ENCODE measurements at places on chromosomes 16 and 17.

DNA sequence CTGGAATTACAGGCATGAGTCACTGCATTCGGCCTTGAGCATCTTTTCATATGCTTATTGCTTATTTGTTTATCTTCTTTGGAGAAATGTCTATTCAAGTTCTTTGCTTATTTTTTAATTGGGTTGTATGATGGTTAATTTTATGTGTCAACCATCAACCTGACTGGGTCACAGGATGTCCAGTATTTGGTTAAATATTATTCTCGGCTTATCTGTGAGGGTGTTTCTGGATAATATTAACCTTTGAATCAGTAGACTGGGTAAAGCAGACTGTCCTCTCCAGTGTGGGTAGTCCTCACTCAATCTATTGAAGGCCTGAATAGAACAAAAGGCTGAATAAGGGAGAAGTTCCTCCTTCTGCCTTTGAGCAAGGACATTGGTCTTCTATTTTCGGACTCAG, 142.0 kb downstream of the SSH2 start:
- DNase-seq, result no peak

GRCh38 chr16:23931199-23931598, 95.4 kb downstream of the PRKCB start:
- no peak for DNase-seq

DNA sequence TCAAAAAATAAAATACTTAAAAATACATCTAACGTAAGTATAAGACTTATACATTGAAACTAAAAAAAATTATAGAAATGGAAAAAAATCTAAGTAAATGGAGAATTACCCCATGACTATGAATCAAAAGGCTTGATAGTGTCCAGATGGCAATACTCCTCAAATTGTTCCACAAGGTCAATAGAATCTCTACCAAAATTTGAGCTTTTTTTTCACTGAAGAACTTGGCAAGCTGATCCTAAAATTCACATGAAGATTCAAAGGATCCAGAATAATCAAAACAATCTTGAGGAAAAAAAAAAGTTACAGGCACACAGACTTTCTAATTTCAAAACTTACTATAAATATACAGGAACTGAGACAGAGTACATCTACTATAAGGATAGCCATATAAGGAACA, 448.4 kb upstream of the CDH11 start:
- no peak for DNase-seq

GRCh38 chr17:41464682-41465081, 2.5 kb downstream of the KRT32 start:
- no peak for DNase-seq

DNA sequence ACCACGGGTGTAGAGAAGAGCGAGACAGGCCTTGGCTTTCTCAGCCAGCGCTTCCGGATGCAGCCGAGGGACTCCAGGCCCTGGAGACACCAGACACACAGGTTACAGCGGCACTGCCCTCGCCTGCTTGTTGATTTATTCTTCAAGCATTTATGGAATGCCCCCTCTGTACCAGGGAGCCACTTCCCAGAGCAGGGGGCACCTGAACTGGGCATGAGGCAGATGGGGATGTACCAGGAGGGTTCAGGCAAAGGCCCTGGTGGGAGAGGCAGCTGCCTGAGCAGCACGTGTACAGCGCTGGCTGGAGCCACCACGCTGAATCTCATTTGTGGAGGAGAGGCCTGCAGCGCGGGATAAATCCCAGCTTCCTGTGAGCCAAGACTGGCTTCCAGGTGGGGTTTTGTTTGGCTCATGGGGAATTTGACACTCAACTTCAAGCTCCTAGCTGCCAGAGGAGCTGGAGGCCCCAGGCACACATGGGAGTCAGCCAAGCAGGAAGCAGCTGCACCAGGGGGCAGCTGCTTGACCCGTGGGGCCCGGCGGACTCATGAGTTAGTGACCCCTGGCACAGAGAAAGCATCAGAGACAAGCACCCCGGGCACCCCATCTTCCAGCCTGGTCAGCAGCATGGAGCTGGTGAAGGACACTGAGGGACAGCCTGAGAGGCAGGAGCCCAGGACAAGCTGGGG, 59.7 kb downstream of the IL21R start:
- no peak for DNase-seq

GRCh38 chr17:46026166-46027047, 27.4 kb downstream of the STH start:
- DNase-seq, result no peak

DNA sequence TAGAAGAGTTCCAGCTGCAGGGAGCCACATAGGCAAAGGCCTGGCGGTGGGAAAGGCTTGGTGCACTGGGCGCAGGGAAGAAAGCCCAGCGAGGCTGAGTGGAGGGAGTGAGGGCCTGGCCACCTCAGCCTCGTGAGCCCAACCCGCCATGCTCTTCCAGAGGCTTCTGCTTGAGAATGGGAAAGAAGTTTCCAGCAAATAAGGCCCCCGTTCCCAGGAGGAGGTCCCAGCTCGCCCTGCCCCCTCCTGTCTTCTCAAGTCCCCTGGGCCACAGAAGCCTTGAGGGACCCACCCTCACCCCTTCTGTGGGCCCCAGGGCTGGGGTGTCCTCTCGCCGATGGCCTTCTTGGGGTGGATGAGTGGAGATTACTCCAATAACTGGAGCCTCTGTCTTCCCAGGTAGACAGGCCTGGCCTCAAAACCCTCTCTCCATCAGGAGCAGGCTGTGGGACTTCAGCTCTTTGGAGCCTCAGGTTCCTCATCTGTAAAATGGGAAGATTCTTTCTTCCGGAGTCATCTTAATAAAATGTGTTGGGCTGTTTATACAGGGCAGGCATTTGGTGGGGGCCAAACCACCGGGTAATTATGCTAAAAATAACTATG, 933 bp upstream of the SNN start:
- DNase-seq, result no peak

DNA sequence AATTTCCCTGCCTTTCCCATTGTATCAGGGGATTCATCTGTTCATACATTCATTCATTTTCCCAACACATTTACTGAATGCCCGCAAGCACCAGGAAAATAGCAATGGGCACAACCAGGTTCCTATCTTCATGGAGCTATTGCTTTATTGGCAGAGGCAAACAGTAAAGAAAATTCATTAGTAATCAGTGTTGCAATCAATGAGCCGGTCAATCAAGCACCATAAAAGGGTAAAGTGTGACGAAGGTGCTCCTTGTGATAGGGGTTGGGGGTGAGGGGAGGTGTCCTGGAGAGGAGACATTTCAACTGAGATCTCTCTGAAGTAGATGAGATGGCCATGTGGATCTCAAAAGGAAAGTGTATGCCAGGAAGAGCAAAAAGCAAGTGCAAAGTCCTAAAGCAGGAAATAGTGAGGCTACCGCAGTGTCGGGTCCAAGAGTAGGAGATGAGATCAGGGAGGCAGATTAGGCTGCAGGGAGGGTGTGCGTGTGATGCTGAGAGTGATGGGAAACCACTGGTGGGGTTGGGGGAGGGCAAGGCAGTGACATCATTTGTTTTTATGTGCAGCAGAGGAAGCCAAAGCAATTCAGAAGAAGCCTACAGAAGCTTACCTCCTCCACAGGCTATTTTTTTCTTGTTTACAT, 28.4 kb downstream of the CDH13 start:
- no peak for DNase-seq

All from NCI-H2081 treated with DMSO at 0.1 percent for 48 hours (cell line).